ENCODE measurements at places on chromosomes 6 and 20.

DNA sequence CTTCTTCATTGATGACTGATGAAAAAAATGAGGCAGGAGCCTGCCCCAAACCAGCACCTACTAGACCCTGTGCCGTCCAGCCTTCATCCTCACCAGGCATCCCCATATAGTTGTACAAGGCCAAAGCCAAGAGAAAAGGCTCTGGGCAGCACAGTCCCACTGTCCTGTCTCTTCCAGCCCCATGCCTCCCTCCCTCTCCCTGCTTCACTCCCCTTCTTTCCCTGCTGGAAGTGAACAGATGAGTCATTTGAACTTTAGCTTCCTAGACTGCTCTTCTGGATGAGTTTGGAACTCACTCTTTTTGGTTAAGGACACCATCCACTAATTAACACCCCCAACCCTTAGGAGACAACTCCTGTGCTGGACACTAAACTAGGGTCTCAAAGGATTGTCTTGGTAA, 235.2 kb downstream of the LRFN2 start:
- DNase-seq = no peak

DNA sequence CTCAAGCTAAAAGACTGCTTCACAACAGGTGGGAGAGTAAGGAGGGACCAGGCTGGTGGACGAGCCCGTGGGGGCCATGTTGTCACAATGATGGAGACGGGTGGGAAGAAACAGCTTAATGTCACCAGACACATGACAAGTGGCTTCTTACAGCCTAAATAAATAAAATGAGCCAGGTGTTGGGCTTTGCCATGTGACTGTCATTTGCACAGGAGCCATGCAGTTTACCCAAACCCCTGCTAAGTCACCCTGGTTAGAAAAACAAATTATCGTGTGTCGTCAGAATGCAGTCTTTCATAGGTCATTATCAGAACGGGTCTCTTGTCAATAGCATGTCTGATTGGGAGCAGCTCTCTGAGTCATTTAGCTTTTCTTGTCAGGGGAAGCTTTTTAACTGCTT, 18.5 kb downstream of the BTBD3 start:
- peak; percentile 75 for DNase-seq

- DNase-seq = no peak
Measured at GRCh38 chr20:12074111-12074655, 156.5 kb downstream of the BTBD3 start.

DNA sequence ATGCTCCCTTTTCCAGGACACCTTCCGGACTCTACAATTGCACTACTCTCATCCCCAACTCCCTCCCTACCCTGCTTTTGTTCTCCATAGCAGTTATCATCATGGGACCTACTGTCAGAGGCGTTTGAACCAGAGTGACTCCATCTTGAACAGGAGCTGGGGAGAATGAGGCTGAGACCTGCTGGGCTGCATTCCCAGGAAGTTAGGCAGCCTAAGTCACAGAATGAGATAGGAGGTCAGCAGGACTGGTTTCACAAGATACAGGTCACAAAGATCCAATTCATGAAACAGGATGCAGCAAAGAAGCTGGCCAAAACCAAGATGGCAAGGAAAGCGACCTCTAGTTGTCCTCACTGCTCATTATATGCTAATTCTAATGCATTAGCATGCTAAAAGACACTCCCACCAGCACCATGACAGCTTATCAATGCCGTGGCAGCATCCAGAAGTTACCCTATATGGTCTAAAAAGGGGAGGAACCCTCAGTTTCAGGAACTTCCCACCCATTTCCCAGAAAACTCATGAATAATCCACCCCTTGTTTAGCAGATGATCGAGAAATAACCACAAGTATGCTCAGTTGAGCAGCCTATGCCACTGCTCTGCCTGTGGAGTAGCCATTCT, 15.6 kb downstream of the SLC13A3 start:
- DNase-seq = no peak

- DNase-seq = no peak
Measured at GRCh38 chr6:6466967-6467761, 121.4 kb upstream of the LY86 start.

- no peak for DNase-seq
Measured at GRCh38 chr20:23664954-23665353, 23.9 kb downstream of the CST4 start.

DNA sequence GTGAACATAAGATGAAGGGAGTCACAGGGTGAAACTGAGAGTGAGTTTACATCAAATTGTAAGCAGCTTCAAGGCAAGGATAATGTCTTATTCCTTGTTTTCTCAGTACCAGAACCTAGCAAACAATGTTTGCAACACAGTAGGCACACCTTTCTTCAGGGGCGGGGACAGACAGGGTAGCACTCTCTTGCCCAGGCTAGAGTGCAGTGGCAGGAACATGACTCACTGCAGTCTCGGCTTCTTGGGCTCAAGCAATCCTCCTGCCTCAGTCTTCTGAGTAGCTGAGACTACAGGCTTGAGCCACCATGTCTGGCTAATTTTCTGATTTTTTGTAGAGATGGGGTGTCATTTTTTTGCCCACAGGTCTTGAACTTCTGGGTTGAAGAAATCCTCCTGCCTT, 299.8 kb downstream of the CD83 start:
- DNase-seq = no peak

DNA sequence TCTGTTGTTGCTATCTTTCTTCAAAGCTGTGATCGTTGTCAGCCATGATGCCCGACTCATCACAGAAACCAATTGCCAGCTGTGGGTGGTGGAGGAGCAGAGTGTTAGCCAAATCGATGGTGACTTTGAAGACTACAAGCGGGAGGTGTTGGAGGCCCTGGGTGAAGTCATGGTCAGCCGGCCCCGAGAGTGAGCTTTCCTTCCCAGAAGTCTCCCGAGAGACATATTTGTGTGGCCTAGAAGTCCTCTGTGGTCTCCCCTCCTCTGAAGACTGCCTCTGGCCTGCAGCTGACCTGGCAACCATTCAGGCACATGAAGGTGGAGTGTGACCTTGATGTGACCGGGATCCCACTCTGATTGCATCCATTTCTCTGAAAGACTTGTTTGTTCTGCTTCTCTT, 19.3 kb downstream of the ABCF1 start:
- no peak for DNase-seq

GRCh38 chr6:170279977-170280688, 10.7 kb downstream of the DLL1 start:
- DNase-seq = peak; percentile 94

DNA sequence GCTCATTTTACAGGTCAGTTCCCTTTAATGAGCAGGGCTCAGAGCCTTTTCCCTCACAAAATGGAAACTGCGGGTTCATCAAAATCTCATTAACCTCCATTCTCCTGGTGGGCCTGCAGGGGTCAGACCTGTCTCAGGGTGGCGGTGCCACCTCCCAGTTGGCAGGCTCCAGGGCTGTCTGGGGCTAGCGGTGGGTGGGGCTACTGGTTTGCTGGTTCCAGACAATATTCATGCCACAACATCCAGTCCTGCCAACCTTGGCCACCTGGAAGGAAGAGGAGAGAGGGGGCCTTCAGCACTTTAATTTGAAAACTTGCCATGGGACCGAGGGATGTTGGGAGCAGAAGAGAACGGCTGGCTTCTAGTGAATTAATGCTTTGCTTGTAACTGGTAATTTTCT, 41.9 kb upstream of the CTNNBL1 start:
- no peak for DNase-seq
